ENCODE measurements at places on chromosomes 2 and 18. TPM values are rescaled to one million over a fixed set of nuclear protein-coding genes. Genes with fewer than 3 reads are reported as not detected.

The ANKRD30B gene
- not detected for total RNA-seq

The LAMA1 gene
- total RNA-seq: 8.7 TPM

The GPR35 gene
- total RNA-seq: 0.77 TPM

The KRTCAP3 gene
- total RNA-seq: 4.6 TPM

The SULT1C4 gene
- 22.6 TPM for total RNA-seq

The ABCG8 gene
- total RNA-seq: not detected

The ALK gene
- total RNA-seq: 0.05 TPM

The CRYGD gene
- total RNA-seq: not detected

GRCh38 chr18:44035554-44035953 lies 645.1 kb upstream of the SETBP1 start:
- DNase-seq: no peak

- DNase-seq: no peak
Measured at GRCh38 chr2:227511239-227511930, 39.4 kb downstream of the AGFG1 start.

DNA sequence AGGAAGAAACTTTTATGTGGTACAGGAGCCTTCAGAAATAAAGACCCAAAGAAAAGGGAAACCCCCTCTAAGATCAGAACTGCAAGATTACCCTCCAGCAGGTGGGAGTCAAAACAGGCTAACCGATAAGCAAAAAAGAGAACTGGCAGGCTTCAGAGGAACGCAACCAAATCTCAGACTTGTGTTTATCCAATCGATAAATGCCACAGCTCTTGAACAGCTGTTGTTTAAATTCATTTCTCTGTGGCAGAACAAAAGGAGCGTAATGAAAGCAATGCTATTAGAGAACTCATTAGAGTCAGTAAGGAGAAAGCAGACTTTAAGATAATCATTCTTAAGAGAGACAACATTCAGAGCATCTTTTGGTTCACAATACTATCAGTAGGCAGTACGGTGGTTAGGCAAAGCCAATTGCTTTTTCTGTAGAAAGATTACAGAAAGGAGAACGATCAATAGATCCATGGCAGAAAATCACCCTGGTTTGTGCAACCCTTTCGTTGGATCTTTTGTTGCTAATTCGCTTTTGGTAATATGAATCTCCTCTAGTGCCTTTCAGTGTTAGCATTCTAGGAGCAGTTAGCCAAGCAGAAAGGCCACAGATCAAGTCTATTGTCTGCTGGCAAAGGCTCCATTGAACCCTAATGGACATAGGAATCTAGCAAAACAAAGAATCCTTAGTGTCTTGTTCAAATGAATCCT lies 476.4 kb upstream of the CHST9 start:
- DNase-seq: no peak

GRCh38 chr18:26711756-26712155 lies 153.8 kb downstream of the AQP4 start:
- DNase-seq: no peak

- DNase-seq: no peak
Measured at GRCh38 chr18:55455938-55456337, 132.1 kb downstream of the TCF4 start.

GRCh38 chr2:24085200-24085489 lies 511 bp upstream of the TP53I3 start:
- DNase-seq: no peak

DNA sequence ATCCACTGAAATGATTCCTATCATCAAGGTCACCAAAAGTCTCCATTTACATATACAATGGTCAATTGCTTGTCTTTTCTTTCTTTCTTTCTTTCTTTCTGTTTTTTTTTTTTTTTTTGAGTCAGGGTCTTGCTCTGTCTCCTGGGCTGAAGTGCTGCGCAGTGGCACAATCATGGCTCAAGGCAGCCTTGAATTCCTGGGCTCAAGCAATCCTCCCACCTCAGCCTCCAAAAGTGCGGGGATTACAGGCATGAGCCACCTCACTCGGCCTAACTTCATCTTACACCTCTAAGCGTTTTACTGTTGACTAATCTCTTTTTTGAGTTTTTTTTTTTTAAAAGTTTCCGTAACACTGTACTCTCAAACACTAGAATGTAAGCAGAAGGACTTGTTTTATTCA lies 867 bp downstream of the SF3B6 start:
- DNase-seq: no peak

DNA sequence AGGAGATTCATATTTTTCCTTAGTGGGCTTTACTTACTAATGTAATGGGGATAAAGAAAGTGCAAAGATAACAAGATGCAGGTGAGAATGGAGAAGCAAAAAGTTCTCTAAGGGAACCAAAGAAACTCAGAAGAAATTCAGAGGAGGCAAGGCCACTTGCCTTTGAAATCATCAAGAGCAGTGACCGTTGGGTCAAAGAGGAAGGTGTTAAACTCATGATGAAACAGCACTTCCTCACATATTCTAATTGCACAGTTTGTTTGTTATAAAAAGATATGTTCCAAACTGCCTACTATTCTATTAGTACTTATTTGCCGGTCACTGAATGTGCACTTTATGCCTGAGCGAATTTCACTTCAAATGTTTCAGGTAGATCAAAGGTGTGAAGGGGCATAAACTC lies 975.1 kb downstream of the BCL11A start:
- no peak for DNase-seq

- DNase-seq: no peak
Measured at GRCh38 chr2:98149333-98149697, 62.3 kb downstream of the VWA3B start.

GRCh38 chr2:96816836-96817702 lies 1.0 kb downstream of the CNNM3 start:
- DNase-seq: no peak

- no peak for DNase-seq
Measured at GRCh38 chr2:174835797-174836255, 71.6 kb upstream of the CHRNA1 start.

DNA sequence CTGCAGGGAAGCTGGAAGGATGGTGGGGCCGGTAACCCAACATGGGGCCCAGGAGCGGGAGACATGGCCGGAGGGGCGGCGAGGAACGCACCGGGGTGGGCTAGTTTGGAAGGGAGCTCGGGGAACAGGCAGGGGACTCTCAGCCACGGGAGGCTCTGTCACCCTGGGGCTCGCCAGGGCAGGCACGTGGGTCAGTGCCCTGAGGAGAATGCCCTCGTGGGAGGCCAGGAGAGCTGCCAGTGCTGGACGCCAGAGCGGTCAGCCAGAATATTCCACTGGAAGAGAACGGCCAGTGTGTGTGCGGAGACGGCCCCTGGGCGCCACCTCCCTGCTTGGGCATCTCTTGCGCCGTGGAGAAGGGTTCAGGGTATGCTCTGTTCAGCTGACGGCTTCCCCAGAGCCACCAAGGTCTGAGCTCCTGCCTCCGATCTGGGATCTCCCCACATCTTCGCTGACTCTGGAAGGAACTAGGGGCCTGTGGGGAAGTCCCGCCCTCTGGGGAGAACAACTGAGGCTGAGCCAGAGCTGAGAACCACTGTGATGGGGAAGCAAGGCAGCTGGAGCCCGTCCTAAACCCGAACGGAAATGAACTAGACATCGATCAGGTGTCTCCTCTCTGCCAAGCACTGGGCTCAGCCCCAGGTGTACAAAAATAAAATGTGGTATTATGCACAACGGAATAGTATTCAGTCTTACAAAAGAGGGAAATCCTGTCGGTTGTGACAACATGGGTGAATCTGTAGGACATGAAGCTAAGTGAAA lies 49.3 kb downstream of the TNP1 start:
- DNase-seq: no peak

DNA sequence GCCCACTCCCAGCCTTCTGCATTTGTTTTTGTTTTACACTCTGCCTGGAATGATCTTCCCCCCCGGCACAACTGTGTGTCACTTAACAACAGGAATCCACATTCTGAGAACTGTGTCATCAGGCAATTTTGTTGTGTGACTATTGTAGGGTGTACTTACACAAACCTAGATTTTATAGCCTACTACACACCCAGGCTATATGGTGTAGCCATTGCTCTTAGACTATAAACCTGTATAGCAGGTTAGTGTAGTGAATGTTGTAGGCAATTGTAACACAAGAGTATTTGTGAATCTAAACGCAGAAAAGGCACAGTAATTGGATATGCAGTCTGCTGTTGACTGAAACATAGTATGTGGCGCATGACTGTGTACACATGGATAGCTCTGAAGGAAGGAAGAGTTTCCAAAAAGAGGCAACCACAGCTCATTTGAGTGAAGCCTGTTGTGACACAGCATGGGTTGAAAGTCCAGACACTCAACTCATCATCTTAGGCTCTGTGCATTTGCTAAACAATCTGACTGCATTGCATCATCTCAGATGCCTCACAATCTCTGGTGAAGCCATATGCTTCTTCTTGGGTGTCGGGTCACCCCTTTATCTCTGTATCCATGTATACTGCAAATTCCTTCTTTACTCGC lies 506.6 kb upstream of the SPHKAP start:
- no peak for DNase-seq

- DNase-seq: no peak
Measured at GRCh38 chr18:70037431-70038061, 89.9 kb upstream of the CD226 start.

DNA sequence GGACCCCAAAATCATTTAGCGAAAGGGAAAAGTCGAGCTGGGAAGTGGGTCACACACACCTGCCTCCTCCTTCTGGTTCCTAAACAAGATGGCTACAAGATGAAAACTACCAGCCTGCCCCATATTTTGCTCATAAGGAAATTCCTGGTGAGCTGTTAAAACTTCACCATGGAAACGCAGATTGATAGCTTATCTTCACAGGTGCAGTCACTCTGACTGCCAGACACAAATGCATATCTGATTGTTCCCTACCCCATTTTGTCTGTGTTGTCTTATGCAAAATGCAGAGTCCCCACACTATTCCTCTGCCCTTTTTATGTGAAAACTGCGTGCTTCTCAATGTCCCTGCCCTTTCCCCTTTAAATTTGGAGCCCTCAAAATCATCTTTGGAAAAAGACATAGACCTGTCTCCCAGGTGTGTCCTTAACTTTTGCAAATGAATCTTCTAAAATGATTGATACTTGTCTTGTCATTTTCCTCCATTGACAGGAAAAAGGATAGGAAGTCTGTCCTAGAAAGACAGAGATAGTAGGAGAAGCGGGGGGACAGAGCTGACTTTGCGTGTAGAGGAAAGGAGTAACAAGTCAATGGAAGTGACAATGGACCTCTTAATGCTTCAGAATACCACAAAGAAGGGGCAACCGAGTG lies 38.9 kb upstream of the THOC1 start:
- DNase-seq: no peak

GRCh38 chr2:127196998-127197397 lies 23.1 kb downstream of the CYP27C1 start:
- DNase-seq: no peak

GRCh38 chr18:9898792-9899549 lies 13.2 kb downstream of the TXNDC2 start:
- DNase-seq: no peak

DNA sequence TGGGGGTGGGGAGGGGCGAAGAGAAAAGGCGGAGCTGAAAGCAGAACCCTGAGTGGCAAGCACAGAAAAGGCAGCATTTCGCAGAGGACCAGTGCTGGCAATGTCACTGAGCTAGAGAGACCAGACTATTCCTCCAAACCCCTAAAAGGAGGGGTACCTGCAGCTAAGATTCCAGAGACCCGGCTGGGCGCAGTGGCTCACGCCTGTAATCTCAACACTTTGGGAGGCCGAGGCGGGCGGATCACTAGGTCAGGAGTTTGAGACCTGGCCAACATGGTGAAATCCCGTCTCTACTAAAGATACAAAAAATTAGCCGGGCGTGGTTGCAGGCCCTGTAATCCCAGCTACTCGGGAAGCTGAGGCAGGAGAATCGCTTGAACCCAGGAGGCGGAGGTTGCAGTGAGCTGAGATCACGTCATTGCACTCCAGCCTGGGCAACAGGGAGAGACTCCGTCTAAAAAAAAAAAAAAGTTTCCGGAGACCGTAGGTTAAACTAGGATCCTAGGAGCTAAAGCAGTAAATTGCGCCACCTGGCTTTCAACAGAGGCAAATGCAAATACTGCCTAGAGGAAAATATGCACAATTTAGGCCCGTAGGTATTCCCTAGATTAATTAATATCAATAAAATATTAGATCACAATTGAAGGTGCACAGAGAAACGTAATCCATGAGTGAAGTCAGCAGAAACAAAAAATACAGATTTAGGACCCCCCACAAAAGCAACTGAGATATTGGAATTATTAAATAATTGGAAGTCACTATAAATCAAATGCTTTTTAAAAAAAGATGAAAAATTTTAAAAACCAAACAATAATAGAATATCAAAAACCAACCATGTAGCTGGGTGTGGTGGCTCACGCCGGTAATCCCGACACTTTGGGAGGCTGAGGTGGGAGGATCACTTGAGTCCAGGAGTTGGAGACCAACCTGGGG lies 4.9 kb downstream of the UCN start:
- peak; percentile 45 for DNase-seq

DNA sequence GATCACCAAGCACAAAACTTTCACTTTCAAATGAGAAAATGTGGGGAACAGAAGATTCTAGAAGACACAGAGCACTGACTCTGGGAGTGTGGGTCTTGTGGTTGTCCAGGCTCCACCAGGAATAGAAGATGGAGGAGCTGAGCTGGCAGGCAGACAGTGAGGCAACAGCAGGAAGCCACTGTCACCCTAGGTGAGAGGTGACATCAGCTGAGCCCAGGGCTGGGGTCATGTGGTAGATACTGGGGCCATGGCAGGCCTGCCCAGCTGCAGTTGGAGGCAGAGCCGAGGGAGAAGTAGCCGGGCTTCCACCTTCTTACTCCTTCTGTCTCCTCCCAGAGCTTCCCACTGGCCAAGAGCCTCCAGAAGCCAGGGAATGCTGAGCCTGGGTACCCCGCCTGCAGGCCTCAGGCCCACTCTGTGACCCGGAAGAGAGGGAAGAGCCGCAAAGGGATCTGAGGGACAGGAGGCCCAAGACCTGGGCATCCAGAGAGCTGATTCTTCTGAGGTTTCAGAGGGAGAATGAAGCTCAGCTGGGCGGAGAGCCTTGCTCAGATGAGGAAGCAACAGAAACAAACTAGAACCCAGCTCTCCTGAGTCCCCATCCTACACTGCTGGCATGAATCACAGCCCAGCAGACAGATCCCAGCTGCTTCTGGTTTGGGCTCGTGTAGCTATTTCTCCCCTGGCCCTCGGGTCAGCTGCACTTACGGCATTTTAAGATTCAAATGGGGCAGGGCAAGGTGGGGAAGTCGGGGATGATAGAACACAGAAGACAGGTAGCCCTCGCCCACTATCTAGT lies 39.8 kb upstream of the ASAP2 start:
- DNase-seq: no peak

- DNase-seq: no peak
Measured at GRCh38 chr18:48962994-48963561, 12.3 kb upstream of the SMAD7 start.

DNA sequence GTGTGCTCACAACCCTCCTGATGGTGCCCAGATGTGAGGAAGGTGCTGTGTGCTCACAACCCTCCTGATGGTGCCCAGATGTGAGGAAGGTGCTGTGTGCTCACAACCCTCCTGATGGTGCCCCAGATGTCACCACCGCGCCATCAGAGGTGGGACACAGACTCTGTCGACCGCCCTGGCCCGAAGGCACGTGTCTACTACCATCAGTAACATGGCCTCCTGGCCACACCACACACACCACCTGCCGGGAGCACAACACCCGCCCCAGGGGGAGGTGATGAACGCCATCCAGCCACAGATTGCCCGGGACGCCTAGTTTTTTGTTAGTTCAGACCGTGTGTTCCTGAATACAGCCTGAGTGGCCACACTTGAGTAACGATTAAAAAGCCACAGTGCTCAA lies 24.5 kb downstream of the HDAC4 start:
- no peak for DNase-seq

GRCh38 chr18:74256190-74256589 lies 35.6 kb downstream of the CYB5A start:
- no peak for DNase-seq
